GM12892 (cell line): ENCODE measurements at places on chromosomes 16 and 17.

DNA sequence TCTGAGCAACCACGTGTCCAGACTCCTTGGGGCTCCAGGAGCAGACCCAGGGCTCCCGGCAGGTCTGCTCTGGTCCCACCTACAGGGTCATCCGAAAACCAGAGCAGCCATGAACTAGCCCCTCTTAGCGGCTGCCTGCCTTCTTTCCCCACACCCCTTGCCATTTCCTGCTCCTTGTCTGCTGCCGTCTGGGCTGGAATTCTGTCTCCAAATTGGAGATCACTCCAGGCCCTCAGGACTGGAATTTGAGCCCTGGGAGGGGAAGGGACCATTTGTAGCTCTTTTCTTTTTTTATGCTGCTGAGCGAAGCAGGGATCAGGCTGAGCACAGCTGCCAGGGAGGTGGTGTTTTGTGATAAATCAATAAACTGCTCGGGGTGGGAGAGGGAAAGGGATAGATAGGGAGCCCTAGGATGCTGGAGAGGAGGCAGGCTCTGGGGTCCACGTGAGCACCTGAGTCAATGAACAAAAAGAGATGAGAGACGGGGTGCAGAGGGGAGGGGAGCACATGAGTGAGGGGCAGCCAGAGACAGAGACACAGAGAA is 257.5 kb downstream of the ENGASE start:
- DNase-seq: no peak

- no peak for DNase-seq
These were observed 73.9 kb downstream of the ZDHHC7 start for GRCh38 chr16:84937196-84938005.

DNA sequence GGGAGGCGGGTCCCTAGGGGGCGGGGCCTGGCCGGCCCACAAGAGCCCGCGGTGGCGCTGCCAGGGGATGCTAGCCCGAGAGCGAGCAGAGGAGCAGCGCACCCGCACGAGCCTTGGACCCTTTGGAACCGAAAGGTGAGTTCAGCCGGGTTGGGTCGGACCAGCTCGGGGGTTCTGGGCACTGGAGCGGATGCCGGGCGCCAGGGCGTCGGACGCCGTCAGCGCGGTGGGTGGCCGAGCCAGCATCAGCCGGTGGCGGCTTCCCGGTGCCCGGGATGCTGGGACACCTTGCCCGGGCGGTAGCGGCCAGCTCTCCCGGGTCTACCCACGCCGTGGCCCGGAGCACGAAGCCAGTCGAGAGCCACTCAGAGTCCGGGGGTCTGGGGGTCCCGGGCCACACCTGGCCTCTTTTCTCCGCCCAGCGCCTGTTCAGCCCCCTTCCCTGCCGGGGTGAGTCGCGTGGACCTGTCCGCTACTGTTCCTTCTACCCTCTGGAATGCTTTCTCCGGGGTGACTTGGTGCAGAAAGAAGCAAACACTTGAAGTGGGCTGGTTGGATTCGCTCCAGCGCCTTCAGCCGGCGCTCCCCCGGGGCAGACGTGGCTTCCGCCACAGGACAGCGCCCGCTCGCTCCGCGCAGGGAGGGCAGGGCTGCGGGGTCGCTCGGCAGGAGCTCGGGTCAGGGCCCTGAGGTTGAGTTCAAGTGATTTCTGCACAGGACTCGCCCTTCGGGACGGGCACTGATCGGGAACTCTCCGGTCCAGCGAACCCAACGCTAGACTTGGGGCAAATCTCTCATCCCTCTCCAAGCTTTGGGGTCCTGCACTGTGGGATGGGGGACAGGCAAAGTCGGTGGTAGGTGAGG is at the start of gene SCNN1G:
Gene SCNN1G, plus strand, starts transcription at position 67 of the 864 bp plus-strand sequence. CDS start 3,527 bp downstream, outside the sequence.
- DNase-seq: no peak

DNA sequence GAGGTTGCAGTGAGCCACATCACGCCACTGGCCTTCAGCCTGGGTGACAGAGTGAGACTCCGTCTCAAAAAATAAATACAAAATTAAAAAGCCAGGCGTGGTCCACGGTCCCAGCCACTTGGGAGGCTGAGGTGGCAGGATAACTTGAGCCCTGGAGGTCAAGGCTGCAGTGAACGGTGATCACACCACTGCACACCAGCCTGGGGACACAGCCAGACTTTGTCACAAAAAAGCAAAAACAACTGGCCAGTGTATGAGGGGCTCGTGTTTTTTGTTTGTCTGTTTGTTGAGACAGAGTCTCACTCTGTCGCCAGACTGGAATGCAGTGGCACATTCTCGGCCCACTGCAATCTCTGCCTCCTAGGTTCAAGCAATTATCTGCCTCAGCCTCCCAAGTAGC is 1.2 kb upstream of the UBB start:
- DNase-seq: no peak

GRCh38 chr16:85898521-85899442 is at the start of gene IRF8:
Gene IRF8, plus strand, starts transcription at chr16:85899162. Its CDS starts 3,854 bp downstream, at chr16:85903016.
- peak; percentile 76 for DNase-seq

DNA sequence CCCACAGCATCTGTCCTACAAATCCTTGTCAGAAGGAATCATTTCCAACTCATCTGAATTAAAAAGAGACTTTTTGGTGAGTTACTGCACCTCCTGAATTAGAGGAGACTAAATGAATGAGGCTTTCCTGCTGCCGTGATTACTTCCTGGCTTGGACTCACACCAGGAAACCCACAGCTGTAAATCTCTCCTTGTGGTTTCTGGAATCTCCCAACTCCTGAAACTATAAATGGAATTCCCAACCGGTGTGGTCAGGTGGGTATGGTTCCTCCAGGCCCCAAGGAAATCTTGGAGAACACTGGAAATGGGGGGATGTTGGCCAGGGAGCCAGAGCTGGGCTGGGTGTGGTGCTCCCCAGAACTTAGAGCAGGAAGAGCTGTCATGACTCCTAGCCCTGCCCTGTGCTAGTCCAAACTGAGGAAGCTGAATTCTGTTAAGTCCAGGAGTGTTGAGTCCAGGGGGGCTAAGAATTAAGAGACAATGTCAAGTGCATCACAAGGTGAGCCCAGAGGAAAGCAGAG is 216.4 kb downstream of the GSG1L start:
- DNase-seq: no peak
